Hepatocyte (in vitro differentiated cells): ENCODE measurements at places on chromosomes 7 and 10. TPM values are rescaled to one million over a fixed set of nuclear protein-coding genes. Genes with fewer than 3 reads are reported as not detected.

The MGAM2 gene
- 0.23 and 1.6 TPM in 2 replicates for polyA plus RNA-seq

The TRIM74 gene
- 0.74 and 1.7 TPM in 2 replicates for polyA plus RNA-seq

DNA sequence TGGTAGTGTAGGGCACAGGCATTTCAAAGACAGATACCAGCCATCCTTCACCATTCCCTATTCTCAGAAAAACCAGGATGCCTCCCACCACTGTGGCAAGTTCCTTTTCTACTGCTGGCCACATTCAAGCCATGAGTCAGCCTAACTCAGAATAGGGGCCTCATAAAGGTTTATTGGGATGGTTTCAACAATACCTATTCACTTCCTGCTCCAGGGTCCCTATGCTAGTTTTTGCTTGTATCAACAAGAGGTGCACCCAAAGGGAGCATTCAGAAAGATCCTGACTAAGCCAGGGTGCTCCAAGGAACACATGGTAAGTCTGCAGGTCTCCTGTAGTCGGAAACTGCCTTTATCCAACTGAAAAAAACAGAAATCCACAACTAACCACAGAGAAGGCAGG lies 76.9 kb upstream of the EGR2 start:
- H3K27me3 ChIP-seq: no peaks in the 10 kb centered on the region
- H3K4me3 ChIP-seq: no peak overlapping the region
- H3K36me3 ChIP-seq: no peaks in the 10 kb centered on the region
- H3K4me1 ChIP-seq: no peaks in the 10 kb centered on the region
- H3K27ac ChIP-seq: no peak overlapping the region

The EZH2 gene
- 11.7 and 13.2 TPM in 2 replicates for polyA plus RNA-seq

The MYO1G gene
- polyA plus RNA-seq: 0.10 TPM in 1 of 2 replicates, not detected in the other

The CYP26A1 gene
- polyA plus RNA-seq: 0.69 TPM in 1 of 2 replicates, not detected in the other

GRCh38 chr10:90977162-90977854 lies 56.4 kb upstream of the ANKRD1 start:
- H3K36me3 ChIP-seq: no peaks in the 10 kb centered on the region
- DNase-seq: no peak
- H3K27ac ChIP-seq: no peak overlapping the region
- no peaks in the 10 kb centered on the region for H3K27me3 ChIP-seq

DNA sequence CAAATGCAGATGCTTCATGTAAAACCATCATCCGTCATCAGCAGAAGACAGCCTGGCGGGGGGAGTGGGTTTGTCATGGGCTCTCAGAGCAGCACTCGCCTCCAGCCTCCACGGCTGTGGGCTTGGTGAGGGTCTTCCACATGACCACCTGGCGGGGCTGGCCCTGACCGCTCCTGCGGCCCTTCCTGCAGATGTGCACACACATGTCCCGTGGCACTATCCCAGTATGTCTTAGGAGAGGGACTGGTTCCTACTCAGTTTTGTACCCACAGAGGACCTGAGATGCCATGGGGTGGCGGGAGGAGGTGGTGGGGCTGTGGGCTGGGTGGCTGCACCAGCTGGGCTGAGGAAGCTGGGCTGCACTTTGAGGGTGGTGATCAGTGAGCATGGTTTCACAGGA lies 4.7 kb downstream of the IDI2 start:
- no peak overlapping the region for H3K27ac ChIP-seq
- no peaks in the 10 kb centered on the region for H3K36me3 ChIP-seq
- H3K27me3 ChIP-seq: no peaks in the 10 kb centered on the region
- no peak overlapping the region for H3K4me3 ChIP-seq
- DNase-seq: no peak

The VAX1 gene
- not detected in 2 replicates for polyA plus RNA-seq

The TUBB8 gene
- polyA plus RNA-seq: 0.10 and 0.23 TPM in 2 replicates

DNA sequence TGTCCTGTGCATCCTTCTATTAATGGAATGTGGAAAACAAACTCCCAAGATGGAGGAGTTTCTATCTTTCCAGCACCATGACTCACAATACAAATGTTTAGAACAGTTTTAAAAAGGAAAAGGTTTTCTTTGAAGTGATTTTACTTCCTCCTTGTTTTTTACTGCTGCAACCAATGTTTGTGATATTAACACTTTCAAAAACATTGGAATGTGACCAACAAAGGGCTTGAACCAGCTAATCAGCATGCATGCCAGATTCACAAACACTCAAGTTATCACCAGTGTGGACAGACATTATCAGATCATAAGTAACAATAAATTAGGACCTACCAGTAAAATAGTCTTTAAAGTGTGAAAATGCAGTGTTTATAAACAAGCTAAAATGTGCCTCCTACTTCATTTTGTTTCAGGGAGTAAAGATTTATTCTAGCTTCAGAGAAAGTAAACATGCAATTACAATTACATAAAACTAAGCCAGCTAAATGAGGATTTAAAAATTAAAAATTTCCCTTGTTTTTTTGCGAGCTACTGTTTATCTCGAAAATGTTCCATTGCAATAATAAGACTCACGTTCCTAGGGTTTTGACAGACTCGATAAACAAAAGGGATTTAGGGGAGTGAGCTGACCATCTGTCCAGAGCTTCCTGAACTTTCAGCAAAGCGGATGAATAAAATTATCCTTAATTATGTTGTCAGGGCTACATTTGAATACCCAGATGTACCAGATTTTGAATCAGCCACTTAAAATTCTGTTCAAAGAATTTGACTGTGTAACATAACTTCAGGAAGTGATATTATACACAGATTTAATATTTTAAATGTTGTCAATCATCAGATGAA lies 29.8 kb downstream of the CPVL start:
- H3K27me3 ChIP-seq: no peaks in the 10 kb centered on the region
- H3K36me3 ChIP-seq: no peaks in the 10 kb centered on the region
- H3K27ac ChIP-seq: no peak overlapping the region
- DNase-seq: no peak
- no peak overlapping the region for H3K4me3 ChIP-seq

DNA sequence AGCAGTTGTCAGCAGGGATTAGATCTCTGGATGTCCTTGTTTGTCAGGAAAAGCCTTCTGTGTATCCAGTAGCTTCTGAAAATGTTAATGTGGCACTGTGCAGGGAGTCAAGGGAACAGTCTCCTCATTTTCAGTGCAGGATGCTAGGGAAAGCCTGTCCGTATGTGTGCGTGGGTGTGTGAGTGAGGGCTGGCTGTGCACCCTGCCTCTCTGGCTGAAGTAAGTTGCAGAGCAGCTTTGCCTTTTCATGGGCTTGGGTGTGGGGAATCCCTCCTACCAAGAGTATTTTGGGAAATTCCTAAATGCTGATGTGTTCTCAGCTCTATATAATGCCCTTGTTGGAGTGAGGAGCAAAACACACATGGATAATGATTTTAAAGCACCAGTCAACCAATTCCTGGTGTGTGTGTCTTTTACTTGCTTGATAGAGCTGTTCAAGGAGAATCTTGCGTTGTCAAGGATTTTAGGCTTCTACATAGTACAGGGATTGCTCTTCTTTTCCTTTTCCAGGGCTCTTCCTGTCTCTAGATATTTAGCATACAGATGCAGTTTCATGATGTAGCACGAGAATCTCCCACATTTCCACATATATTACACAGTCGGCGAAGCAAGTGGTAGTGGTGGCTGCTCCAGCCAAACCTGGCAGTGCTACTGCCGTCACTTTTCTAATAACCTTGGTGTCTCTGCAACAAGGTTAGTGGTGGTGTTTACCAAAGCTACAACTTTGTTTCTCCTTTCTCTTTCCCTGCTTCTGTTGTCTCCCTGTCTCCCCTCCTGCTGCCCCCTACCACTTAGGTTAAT lies 92.8 kb downstream of the MCU start:
- H3K27ac ChIP-seq: no peak overlapping the region
- no peaks in the 10 kb centered on the region for H3K27me3 ChIP-seq
- peaks cover 3% of the 10 kb centered on the region for H3K4me1 ChIP-seq

The SUGCT gene
- polyA plus RNA-seq: 5.0 and 5.1 TPM in 2 replicates

DNA sequence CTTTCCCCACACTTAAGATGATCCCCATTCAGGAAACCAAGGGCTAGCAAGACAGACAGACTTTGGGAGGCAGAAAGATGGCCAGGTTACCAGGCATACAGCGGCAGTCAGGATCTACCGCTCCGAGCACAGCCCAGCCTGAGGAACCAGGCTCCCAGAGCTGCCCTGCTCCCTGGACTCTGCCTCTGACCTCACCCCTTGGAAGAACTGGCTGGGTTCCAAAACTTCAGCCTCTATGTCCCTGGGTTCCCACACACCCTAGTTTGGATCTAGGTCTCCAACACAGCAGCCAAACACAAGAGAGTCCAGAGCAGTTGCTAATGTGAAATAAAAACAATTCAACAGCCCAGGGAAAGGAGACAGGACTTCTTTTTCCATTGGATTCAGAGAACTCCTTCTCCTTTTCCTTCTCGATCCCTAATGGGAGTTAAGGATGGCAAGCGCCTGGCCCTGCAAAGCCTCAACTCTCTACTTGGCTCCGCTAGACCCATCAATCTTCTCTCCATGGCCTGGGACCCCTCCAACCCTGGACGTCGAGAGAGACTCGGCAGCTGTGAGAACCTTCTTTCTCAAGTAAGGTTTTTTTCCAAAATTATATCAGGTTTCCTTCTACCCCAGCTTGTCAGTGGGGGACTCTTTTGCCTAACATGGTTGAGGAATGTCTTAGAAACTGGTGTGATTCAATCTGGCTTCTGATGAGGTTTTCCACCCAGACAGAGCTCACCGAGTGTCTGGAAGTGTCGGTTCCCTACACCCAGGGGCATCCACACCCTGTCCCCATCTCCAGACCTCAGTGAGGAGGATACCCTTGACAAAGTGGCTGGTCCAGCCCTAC lies 219.6 kb downstream of the KCNMA1 start:
- H3K36me3 ChIP-seq: no peaks in the 10 kb centered on the region
- no peak overlapping the region for H3K27ac ChIP-seq
- no peaks in the 10 kb centered on the region for H3K27me3 ChIP-seq
